ENCODE measurements at places on chromosomes 2 and 18.
A peak's percentile ranks its signal among the peaks of the same experiment; 100 is the strongest.

- peak overlapping the region; percentile 11 for H3K27ac ChIP-seq
- H3K4me1 ChIP-seq, result no peaks in the 10 kb centered on the region
- H3K27me3 ChIP-seq, result no peaks in the 10 kb centered on the region
- H3K36me3 ChIP-seq, result no peaks in the 10 kb centered on the region
- no peak for DNase-seq
- no peak overlapping the region for H3K4me3 ChIP-seq
These were observed 133.3 kb upstream of the HS6ST1 start for GRCh38 chr2:128452024-128452411.

DNA sequence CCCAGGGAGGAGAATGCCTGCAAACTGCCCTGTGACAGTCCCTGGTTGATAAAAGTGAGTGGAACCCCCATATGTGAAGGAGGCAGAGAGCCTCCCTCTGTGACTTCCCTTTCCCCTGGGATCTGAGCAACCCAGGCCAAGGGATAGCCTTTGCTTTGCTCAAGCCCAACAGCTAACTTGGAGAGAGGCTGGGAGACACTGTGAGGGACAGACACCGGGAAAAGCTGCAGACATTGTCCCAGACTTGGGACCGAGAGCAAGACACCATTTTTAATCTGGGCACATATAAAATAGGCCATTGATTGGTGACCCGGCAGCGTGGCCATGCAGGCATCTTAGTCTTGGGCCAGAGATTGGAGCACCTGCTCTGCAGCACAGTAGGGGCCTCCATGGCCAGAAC lies 96.1 kb upstream of the SALL3 start:
- DNase-seq, result no peak
- no peaks in the 10 kb centered on the region for H3K36me3 ChIP-seq
- H3K4me1 ChIP-seq, result no peaks in the 10 kb centered on the region
- H3K27ac ChIP-seq, result no peak overlapping the region

GRCh38 chr2:9824441-9824840 lies 18.8 kb upstream of the TAF1B start:
- no peak overlapping the region for H3K4me3 ChIP-seq
- DNase-seq, result no peak
- no peaks in the 10 kb centered on the region for H3K36me3 ChIP-seq
- H3K4me1 ChIP-seq, result peaks cover under 1% of the 10 kb centered on the region
- H3K27me3 ChIP-seq, result peaks cover 26% of the 10 kb centered on the region
- H3K27ac ChIP-seq, result no peak overlapping the region

- H3K36me3 ChIP-seq, result no peaks in the 10 kb centered on the region
- peaks cover 21% of the 10 kb centered on the region for H3K27me3 ChIP-seq
- no peak overlapping the region for H3K27ac ChIP-seq
- no peak for DNase-seq
- peaks cover 6% of the 10 kb centered on the region for H3K4me1 ChIP-seq
These were observed 19.6 kb downstream of the CPLX4 start for GRCh38 chr18:59298871-59299270.

GRCh38 chr2:6454286-6454990 lies 411.3 kb downstream of the CMPK2 start:
- H3K27me3 ChIP-seq, result no peaks in the 10 kb centered on the region
- DNase-seq, result no peak
- H3K27ac ChIP-seq, result no peak overlapping the region
- H3K4me3 ChIP-seq, result no peak overlapping the region
- H3K4me1 ChIP-seq, result no peaks in the 10 kb centered on the region

DNA sequence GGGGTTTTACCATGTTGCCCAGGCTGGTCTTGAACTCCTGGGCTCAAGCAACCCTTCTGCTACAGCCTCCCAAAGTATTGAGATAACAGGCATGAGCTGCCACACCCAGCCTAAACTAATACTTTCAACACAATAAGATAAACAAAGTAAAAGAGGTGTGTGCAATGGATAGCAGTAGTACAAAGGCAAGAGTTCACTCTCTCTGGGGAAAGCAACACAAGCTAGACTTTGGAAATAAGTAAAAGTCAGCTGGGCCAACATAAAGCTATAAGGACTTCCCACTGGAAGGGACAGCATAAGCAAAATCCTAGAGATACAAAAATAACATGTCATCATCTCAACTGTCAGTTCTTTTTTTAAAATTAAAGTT lies 5.2 kb upstream of the NOSTRIN start:
- no peak overlapping the region for H3K27ac ChIP-seq
- no peak for DNase-seq
- H3K36me3 ChIP-seq, result no peaks in the 10 kb centered on the region
- peaks cover 6% of the 10 kb centered on the region for H3K27me3 ChIP-seq
- H3K4me1 ChIP-seq, result peaks cover 8% of the 10 kb centered on the region

DNA sequence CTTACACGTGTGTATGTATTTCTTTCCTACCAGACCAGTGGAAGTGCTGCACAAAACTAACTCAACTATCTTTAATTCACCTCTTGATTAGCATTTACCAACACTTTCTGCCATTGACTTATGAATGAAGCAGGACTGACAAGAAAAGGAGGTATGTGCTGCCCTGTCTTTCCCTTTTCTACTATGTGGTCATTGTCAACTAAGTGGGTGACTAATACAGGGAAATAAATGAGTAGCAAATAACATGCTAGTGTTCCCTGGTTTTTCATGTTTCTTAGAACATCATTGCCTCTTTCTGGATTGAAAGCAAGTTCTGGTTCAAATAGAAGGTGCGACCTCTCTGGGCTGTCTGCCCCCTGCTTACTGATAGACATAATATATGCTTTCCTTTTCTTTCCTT lies 58.0 kb downstream of the LINC00305 start:
- no peak for DNase-seq
- H3K27me3 ChIP-seq, result peaks cover 3% of the 10 kb centered on the region
- H3K36me3 ChIP-seq, result no peaks in the 10 kb centered on the region
- no peak overlapping the region for H3K27ac ChIP-seq
